ENCODE measurements at places on chromosomes 16 and 17. TPM values are rescaled to one million over a fixed set of nuclear protein-coding genes. Genes with fewer than 3 reads are reported as not detected.

CTRB1 gene
- total RNA-seq, result not detected

KRTAP3-2 gene
- not detected for total RNA-seq

GP1BA gene
- total RNA-seq, result not detected

GSG1L gene
- not detected for total RNA-seq

All from dermis lymphatic vessel endothelial cell (primary cell).